ENCODE measurements at places on chromosomes 2 and 18.

GRCh38 chr18:11857177-11857887 lies 6.1 kb downstream of the CHMP1B start:
- DNase-seq, result no peak

DNA sequence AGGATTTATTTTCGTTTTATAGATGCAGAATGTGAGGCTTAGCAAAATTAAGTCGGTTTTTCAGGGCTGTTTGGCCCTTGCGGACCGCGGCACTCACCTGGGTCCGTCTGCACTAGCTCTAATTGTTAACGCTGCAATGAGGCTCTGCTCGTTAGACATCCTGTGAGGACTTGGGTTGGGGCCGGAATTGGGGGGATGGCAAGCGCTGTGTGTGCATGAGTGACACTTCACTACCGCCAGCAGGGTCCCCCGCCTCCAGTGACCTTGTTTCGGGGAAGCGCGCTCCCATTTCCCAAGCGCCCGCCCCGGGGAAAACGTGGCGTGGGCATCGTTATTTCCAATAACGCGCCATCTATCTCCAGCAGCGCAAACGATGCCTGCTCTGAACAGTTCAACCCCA lies 54.2 kb downstream of the KCNG2 start:
- peak; percentile 1 for DNase-seq

DNA sequence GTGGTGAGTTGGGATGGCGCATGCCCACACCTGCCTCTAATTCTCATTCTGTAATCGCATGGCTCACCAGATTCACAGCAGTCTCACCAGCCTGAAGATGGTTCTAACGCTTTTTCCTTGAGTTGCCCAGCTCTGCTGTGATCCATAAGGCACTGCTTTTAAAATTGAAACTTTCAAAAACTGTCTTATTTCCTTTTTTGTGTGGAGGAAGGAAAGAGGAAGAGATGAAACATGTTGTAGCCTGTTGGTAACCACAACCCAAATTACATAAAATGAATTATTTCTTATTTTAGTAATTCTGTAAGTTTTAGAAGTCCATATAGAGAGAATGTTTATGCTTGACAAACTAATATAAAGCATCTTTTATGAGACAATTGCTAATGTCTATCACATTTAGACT lies 165.4 kb downstream of the RBM43 start:
- DNase-seq, result no peak

DNA sequence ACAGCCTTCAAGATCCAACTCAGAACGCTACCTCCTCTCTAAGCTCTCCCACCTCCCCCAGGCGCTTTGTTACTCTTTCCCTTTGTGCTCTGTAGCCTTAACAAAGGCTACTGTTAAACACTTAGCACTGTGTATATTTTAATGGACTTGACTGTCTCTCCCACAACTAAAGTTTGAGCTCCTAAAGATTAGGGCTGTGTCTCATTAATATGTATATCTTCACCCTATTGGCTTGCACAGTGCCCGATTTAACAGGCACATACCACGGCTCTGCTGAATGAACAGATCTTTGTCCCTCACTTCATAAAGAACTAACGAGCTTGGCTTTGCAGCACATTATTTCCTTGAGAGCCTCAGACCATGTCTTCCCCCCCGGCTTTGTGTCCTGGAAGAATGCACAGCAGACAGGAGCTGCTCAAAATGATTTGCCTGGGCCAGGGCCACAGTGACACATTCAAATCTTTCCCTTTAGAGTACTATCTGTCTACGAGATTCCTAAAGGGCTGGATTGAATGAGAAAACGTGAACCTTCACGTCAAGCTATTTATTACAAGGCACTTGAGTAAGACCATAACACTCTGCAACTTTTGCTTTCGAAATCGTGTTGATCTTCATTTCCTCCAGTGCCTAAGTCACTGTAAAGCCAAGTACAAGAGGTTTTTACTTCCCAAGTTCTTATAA lies 22.1 kb downstream of the ABHD3 start:
- peak; percentile 45 for DNase-seq

- DNase-seq, result no peak
These were observed 24.1 kb downstream of the COL6A3 start for GRCh38 chr2:237389831-237390230.

- DNase-seq, result no peak
These were observed 2.0 kb upstream of the CHRNG start for GRCh38 chr2:232537499-232537898.

DNA sequence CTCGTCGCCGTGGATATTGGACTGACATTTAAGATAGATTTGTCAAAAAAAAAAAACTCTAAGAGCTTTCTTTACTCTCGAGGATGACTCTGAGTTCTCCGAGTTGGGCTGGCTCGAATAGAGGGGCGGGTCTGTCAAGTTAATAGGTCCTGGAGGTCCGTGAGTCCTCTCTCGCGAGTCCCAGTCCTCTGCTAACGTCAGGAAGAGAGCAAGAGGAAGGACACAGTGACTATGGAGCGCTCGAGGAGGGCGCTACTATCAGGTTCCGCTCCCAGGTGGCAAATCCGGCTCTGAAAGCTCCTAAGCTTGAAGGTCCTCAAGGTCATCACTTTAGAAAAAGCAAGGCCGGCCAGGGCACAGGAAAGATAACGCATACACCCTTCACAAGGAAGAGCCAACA lies 404 bp upstream of the AKAIN1 start:
- no peak for DNase-seq

DNA sequence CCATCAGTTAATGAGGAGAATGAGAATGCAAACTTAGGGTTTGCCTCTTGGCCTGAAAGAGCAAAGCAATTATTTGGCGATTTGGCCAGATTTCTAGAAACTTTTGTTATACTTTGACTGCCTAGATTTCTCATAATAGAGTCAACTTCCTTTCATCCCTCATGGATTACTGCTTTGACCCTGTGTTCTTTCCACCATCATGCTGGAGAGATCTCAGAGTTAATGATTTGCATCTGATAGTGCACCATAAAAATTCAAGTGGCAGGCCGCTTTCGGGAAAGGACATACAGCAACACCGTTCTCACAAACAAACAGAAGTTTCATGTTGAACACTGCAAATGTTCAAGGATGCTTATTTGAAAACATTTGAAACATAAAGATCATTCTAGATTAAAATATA lies 143.7 kb upstream of the ZFP36L2 start:
- DNase-seq, result no peak

DNA sequence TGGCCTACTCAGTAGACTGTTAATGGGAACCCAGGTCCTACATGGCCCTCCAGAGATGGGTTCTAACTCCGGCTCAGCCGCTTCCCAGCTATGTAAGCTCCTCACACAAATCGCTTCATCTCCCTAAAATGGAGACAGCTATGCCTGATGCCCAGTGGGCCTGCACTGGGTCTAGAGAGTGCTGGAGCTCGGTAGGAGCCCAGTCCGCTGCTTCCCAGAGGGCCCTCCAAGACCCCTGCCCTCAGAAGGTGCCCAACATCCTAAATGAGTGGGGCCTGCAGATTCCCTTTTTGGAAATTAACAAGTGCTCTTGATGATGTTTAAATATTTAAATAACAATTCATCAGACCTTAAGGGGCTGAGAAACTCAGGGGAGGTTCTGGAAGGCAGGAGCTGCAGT lies 47.1 kb downstream of the HS1BP3 start:
- no peak for DNase-seq

DNA sequence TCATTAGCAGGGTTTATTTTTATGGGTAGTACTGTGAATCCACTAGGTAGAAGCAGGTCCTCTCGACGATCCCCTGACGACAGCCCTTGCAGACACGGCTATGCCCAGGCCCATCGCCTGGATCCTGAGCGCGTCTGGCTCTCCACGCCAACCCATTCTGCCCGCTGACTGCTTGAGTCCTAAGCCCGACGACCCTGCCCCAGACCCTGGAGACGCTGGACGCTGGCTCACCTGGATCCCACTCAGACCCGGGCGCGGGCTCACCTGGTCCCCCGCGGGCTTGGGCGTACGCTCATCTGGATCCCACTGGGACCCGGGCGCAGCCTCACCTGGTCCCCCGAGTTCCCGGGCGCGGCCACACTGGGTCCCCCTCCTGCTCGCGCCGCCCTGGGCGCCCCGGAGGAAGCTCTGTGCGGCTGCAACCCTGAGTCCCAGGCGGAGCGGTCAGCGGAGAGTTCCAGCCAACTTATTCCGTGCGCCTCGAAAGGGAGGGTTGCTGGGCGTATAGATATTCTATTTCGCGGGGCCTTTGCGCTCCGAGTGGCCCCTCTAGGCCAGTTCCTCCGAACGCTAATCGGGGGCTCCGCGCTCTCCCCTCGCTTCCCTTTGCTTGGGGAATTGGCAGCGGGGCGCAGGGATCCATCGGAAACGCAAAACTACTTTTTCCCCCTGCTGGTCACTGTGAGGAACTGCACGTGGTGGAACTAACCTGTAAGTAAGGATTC lies 22.4 kb upstream of the RMP24 start:
- peak; percentile 68 for DNase-seq

DNA sequence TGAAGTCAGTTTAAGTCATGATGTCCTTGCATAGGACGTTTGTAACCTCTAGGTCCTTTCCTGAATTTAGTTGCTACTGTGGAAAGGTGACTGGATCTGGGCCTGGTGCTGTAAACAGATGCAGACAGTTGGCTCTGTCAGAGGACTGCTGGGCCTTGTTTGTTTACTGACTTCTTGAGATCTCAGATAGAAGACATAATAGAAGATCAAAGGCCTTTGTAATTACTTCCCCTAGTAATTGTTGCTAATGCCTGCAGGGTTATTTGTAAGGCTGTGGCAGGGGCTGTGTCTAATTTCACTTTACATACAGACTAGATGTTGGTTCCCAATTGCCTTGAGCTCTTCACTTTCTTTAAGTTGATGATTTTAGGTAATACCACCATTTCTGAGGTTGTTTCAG lies 42.5 kb downstream of the LYPD6B start:
- DNase-seq, result no peak

GRCh38 chr2:56262241-56262640 lies 78.5 kb downstream of the CCDC85A start:
- DNase-seq, result no peak

DNA sequence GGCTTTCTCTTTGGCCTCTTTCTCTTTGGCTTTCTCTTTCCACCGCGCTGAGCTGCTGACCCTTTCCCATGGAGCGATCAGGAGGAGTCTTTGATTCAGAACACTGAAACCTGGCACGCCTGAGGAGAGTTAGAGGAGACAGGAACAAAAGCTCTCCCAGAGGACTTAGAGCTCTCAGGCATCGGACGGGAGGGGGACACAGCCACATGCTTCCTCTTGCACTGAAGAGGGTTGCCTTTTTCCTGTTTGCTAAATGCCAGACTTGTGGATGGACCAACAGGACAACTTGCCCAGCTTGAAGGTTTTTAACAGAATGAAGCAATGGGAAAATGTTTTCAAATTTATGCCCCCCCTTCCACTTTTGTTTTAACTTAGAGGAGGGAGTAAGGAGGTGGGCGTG lies 3.6 kb upstream of the PTPN18 start:
- DNase-seq, result no peak

DNA sequence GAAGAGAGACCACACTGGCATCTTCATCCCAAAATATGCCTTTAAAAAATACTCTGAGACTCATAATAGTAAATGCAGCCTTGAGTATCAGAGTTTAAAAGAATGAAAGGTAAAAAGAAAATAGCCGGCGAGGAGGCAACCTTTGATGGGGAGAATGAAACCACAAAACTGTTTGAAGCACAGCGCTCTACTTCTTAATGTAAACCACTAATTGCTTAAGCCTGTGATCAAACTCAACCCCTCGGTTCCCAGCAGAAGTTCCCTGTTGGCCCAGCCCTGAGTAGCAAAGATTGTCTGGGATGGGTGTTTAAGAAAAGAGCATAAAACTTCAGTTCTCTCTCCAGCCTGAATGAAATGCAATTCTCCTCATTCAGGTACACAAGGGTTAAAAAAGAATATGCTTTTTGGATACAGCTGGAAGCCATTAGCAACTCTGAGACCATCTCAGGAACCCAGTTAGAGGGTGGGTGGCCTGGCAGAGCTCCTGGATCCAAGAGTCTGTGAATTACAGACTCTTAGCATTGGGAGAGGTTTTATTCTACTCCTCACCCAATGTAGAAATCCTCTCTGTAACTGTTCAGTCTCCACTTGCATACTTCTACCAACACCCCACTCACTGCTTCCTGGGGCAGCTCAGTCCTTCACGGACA lies 44.8 kb downstream of the VIT start:
- no peak for DNase-seq

DNA sequence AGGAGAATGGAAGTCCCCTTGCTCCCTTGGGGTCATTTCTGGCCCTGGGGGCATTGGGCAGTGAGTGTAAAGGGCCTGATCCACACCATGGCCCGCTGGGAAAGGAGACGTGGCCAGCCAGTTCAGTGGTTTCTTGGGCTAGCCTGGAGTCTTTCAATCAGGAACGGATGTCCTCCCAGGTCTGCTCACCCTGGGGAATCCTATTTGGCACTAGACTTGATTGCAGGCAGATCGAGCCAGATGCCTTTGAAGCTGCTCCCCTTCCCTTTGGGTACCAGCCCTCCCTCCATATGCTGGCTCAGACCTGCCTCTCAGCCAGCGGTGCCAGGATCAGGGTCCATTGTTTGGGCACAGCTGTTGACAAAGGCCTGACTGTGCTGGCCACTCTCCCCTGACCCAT lies 11.0 kb downstream of the FBLN7 start:
- no peak for DNase-seq

DNA sequence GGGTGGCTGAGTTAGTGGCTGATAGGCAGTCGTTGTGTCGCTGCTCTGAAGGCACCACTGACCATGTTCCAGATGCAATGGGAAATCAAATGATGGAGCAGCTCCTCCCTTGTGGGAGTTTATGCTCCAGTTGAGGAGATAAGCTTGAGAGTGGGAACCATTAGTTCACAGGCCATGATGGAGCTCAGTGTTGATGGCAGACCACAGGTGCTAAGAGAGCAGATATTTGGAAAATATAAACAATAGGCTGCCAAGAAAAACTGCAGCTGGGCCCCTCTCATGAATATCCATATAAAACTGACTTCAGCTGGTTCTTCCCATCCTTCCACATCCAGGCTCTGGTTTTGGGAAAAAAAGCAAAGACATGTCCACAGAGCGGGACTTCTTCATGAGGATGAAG lies 63.1 kb downstream of the EPAS1 start:
- no peak for DNase-seq

DNA sequence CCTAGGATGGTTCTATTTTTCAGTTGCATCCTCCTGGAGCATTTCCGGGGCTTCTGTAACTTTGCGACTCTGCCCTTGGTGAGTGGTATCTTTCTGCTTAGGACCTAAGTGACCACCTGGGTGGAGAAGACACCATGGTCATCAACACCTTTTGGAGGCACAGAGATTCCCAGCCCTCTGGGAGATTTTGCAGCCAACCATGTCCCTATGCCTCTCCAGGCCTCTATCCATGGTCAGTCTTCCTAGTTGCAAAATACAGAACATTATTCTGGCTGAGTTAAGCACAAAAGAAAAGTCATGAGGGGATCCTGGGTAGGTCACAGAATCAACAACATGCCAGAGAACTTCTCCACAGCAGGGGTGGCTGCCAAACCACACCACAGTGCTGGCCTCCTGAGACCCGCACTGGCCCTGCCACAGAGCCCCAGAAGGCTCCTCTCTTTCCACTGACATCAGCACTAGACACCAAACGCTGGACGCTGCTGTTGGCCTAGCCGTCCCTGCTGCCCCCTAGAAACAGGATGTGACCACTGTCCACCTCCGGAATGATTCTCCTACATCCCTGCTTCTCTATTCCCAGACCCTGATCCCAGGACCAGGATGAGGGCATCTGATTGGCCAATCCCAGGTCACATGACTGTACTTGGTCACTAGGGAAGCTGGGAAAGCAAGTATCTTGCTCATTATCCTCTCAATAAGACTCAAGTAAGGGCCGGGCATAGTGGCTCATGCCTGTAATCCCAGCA lies 47.7 kb downstream of the SMAD7 start:
- DNase-seq, result no peak

GRCh38 chr2:150581717-150582472 lies 94.4 kb upstream of the RND3 start:
- DNase-seq, result no peak

Measured in activated T-cell treated with anti-CD3 and anti-CD28 coated beads, Interleukin-2, amount 50 U/mL, for 24 hours (primary cell).